ENCODE measurements at places on chromosomes 7 and 10. TPM values are rescaled to one million over a fixed set of nuclear protein-coding genes. Genes with fewer than 3 reads are reported as not detected.
A peak's percentile ranks its signal among the peaks of the same experiment; 100 is the strongest.

The HTR7 gene
- total RNA-seq = 0.46 TPM

The GNGT1 gene
- not detected for total RNA-seq

DNA sequence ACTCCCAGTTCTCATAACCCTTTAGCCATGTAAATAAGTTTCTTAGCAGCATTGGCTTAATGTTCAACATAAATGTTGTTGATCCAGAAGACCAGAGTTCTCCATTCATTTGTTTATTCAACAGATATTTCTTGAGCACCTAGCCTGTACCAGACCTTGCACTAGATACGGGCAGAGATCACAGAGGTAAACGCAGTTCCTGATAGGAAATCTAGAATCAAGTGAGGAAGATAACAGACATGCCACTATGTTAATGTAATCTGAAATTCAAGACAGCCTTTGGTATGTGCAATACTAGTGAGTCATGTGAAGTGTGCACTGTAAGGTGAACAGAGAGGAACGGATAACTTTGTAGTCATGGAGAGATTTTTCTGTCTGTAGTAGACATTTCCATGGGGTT lies 3.0 kb downstream of the BUB3 start:
- no peak for DNase-seq

DNA sequence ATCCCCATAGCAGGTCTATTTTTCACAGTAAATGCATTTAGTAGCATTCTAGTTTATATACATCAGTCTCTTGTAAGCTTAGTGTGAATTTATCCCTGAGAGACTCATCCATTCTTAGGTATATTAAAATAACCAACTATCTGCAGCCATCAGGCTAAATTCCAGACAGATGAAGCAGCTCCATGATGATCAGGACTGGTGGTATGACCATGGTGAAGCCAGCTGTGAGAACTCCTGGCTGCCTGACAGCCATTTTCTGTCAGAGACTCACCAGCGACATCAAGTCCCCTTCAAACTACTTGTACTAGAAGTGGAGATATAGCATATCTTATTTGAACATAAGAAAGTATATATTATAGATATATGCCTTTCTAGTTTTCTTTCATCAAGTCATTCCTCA lies 70.3 kb upstream of the GSDME start:
- DNase-seq = no peak

- DNase-seq = no peak
Measured at GRCh38 chr10:28737096-28737495, 59.8 kb downstream of the BAMBI start.

- DNase-seq = no peak
Measured at GRCh38 chr10:31101123-31101522, 69.5 kb upstream of the ZNF438 start.

GRCh38 chr10:97651773-97652172 lies 11.3 kb downstream of the PI4K2A start:
- DNase-seq = no peak

DNA sequence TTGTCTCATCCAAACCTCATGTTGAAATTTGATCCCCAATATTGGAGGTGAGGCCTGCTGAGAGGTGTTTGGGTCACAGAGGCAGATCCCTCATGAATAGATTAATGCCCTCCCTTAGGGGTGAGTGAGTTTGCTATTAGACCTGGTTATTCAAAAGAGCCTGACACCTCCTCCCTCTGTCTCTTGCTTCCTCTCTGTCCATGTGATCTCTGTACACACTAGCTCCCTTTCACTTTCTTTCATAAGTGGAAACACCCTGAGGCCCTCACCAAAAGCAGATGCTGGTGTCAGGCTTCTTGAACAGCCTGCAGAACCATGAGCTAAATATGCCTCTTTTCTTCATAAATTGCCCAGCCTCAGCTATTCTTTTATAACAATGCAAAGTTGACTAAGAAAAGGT lies 447.1 kb downstream of the MDFIC start:
- DNase-seq = no peak

The OR2A5 gene
- total RNA-seq = not detected

DNA sequence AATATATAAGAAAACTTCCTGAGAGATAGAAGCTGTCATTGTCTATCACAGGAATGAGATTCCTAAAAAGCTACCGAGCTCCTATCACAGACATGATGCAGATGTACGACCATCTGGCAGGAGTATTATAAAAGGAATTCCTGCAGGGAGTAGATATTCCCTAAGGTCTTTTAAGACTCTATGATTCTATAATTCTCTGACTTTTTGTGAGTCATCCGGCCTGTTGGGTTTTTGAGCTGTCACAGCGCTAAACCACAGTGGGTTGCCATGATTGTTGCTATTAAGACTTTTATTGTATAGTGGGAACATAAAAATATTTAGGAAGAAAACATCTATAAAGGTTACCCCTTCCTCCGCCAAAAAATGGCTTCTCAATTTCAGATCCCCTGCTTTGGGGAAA lies 223.4 kb downstream of the BMPER start:
- no peak for DNase-seq

GRCh38 chr10:89393898-89394297 lies 1.5 kb downstream of the IFIT1 start:
- no peak for DNase-seq

The HTR5A gene
- not detected for total RNA-seq

DNA sequence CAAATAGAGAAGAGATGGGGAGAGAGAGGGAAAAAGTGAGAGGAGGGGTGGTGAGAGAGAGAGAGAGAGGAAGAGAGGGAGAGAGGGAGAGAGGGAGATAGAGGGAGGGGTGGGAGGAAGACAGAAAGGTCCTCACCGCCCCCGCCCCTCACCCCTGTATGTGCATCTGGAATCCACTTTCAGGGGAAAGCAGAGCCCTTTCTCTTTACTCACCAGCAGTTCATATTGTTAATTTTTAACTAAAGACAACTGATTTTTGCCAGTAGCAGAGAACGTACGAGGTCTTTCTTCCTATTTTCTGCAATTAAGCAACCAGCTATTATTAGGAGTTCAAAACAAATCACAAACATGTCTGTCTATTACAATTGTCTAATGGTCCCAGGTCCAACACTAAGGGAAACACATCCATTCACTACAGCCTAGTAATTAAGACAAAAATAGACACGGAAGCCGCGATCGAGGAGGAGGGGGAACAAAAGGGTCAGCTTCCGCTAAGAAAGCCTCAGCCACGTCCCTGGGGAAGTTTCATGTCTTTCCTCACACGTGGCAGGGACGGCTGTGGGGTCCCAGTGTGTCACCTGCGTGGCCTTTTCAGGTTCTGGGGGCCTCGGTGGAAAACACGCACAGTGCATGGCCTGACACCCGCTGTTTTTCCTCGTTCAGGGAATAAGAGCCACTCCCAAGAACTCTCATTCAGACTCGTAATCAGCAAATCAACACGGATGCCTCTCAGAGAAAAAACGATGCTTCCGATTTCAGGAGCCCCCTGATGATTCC lies 572.0 kb downstream of the PTPRN2 start:
- no peak for DNase-seq

DNA sequence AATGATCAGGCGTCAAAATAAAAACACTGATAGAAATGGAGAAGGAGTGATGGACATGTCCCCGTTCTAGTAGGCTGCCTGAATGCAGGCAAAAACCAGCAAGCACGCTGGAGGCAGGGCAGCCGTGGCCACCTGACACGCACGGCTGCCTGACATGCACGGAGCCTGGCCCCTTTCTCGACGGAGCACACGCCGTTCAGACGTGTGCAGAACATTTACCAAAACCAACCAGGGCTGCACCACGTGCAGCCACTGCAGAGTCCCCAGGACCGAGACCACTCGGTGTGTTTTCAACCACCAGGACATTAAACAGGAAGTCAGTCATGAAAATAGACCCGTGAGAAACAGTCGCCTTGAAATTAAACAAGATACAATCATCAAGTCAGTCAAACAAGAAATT lies 61.9 kb upstream of the NKX6-2 start:
- no peak for DNase-seq

GRCh38 chr7:105849122-105849855 lies 27.1 kb downstream of the ATXN7L1 start:
- DNase-seq = no peak

- DNase-seq = no peak
Measured at GRCh38 chr10:60496181-60496580, 106.5 kb upstream of the ANK3 start.

DNA sequence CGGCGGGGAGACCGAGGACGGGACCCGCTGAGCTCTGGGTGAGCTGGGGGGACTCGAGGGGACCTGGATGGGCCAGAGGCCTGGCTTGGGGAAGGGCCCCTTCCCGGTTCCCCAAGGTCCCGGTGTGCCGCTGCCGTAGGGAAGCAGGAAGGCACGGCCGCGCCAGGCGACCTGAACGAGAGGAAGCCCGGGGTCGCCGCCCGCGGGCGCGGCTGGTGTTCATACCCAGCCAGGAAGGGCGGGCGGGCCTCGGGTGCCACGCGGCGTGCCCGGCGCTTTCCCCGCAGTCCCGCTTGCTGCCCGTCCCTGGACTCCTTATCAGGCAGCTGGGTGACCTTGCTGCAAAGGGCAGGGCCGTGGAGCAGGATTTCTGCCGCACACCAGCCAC lies 38.0 kb downstream of the ZNF777 start:
- DNase-seq = peak; percentile 59

The CALY gene
- not detected for total RNA-seq

- DNase-seq = no peak
Measured at GRCh38 chr7:116122972-116123595, 87.3 kb upstream of the TES start.

GRCh38 chr10:24343686-24344085 lies 134.7 kb downstream of the KIAA1217 start:
- no peak for DNase-seq

The MKX gene
- 4.2 TPM for total RNA-seq

The COL1A2 gene
- total RNA-seq = 155 TPM

DNA sequence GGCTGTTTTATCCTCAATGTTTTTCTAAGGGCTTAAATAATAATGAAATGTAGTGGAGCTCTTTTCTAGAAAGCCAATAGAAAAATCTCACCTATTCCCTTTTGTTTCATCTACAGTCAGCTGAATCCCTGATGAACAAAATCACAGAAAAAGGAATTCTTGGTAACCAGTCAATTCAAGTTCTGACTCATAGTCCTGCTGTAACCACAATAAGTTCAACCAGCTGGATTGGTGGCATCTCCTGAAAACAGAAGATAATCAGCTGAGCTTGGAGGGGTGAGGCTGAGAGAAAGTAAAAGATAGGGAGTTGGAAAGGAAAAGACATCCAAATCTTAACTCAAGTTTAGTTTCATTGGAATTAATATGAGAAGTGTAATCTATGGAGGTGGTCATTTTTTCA lies 772.1 kb downstream of the CCSER2 start:
- no peak for DNase-seq

DNA sequence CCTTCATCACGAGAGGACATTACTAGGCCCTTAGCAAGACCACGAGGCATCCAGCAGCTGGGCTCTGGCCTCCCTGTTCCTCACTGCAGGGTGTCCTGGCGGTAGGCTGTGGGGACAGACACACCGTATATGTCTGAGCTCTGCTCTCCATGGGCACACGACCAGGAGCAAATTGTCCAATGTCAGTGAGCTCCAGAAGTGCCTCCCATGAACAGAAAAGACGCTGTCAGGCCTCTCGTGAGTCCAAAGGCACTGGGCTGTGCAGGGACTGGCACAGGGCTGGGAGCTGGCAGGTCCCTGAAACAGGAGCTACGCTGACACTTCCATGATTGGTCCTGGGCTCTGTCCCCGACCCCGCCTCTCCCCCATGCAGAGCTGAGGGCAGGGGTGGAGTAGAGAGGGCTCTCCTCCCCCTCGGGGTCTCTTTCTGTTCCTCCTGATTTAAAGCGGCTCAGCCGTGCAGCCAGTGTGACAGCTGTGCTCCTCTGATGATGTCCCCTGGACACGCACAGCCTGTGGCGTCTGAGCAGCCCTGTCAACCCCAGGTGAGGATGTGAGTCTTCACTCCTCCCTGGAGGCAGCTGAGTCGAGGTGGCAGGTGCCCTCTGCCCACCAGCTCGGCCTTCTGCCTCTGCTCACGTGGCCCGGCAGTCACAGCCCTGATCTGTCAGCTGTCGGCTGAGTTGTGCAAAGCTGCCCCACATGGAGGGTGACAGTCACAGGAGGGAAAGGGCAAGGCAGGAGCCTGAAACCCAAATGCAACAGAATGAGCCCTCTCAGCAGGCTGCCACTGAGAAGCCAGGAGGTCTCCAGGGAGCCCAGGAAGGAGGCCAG lies 13.0 kb downstream of the ANTXRL start:
- DNase-seq = no peak

The TMEM60 gene
- 20.5 TPM for total RNA-seq

The BBIP1 gene
- 23.4 TPM for total RNA-seq

The IMPDH1 gene
- total RNA-seq = 37.0 TPM

The CSTF2T gene
- total RNA-seq = 18.9 TPM

- DNase-seq = no peak
Measured at GRCh38 chr7:139509535-139509934, 13.9 kb upstream of the CLEC2L start.

GRCh38 chr7:158943713-158944112 lies 87.4 kb downstream of the DYNC2I1 start:
- no peak for DNase-seq

GRCh38 chr7:72405871-72406270 lies 6.3 kb downstream of the CALN1 start:
- no peak for DNase-seq

- no peak for DNase-seq
Measured at GRCh38 chr7:70459546-70459945, 672.4 kb upstream of the GALNT17 start.

- DNase-seq = no peak
Measured at GRCh38 chr7:20441991-20442441, 111.3 kb downstream of the ITGB8 start.

DNA sequence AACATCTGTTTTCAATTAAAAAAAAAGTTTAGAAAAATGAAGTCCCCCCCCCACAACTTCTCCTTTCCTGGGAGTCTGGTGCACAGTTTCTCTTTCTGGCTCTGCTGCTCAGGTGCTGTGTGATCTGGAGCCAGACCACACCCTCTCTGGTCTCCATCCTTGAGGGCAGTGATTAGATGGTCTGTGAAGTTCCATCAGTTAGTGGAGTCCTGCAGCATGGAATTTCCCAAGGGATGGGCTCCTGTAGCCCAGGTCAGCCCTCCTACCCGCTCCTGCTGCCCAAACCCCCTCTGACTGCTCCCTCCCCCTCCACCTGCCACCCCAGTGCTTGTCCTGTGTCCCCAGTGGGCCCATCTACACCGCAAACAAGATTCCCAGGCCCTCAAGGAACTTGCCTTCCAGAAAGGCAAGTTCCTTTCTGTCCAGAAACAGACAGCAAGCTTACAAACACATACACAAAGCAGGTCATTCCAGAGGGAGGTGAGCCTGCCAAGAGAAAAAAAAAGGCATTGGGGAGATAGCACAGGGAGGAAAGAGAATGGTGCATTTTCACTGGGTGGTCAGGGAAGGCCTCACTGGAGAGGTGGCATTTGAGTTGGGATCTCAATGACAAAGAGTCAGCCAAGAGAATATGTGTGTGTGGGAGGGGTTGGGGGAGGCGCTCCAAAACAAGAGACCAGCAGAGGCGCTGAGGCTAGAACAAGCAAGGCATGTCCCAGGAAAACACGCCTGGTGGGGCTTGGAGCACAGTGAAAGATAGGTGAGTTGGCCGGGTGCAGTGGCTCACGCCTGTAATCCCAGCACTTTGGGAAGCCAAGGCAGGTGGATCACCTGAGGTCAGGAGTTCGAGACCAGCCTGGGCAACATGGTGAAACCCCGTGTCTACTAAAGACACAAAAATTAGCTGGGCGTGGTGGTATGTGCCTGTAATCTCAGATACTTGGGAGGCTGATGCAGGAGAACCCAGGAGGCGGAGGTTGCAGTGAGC lies 49.5 kb upstream of the SLC29A3 start:
- DNase-seq = no peak

- no peak for DNase-seq
Measured at GRCh38 chr7:22430457-22430856, 69.5 kb downstream of the STEAP1B start.

GRCh38 chr10:34114914-34115313 lies 700.2 kb downstream of the PARD3 start:
- DNase-seq = no peak
